Spleen (tissue), 13 donors: ENCODE measurements at places on chromosomes 3 and 15. TPM values are rescaled to one million over a fixed set of nuclear protein-coding genes. Genes with fewer than 3 reads are reported as not detected.

The BCHE gene
- 0.93 TPM for polyA plus RNA-seq

The CLSTN2 gene
- polyA plus RNA-seq: not detected

- no peak overlapping the region for H3K4me3 ChIP-seq
- no peak for DNase-seq
- no peaks in the 10 kb centered on the region for H3K4me1 ChIP-seq
- H3K27me3 ChIP-seq: no peaks in the 10 kb centered on the region
- no peak overlapping the region for H3K27ac ChIP-seq
Observed at GRCh38 chr3:116020495-116020894, 397.2 kb downstream of the GAP43 start.

GRCh38 chr3:133489466-133490085 is 83.9 kb upstream of the CDV3 start:
- H3K27me3 ChIP-seq: no peaks in the 10 kb centered on the region
- H3K4me1 ChIP-seq: peaks cover 32% of the 10 kb centered on the region
